Adipose tissue (tissue), 3 donors: ENCODE measurements at places on chromosomes 16 and 17. TPM values are rescaled to one million over a fixed set of nuclear protein-coding genes. Genes with fewer than 3 reads are reported as not detected.

Gene HBQ1
- 0.40 TPM for polyA plus RNA-seq

Gene MSI2
- polyA plus RNA-seq, result 10.7 TPM

Gene RPUSD1
- 10.5 TPM for polyA plus RNA-seq

Gene SCNN1B
- polyA plus RNA-seq, result 9.4 TPM

Gene RABEP2
- 12.3 TPM for polyA plus RNA-seq

Gene ZSCAN10
- polyA plus RNA-seq, result not detected

Gene CCL3
- 9.2 TPM for polyA plus RNA-seq

Gene PRCD
- polyA plus RNA-seq, result 1.6 TPM

Gene CA7
- 0.05 TPM for polyA plus RNA-seq

Gene CD7
- 4.7 TPM for polyA plus RNA-seq

Gene CSH1
- polyA plus RNA-seq, result not detected

Gene ABCA9
- polyA plus RNA-seq, result 1.8 TPM

Gene RNF157
- polyA plus RNA-seq, result 12.3 TPM

Gene CACNG5
- 0.12 TPM for polyA plus RNA-seq

Gene MT1H
- 60.5 TPM for polyA plus RNA-seq

Gene VWA3A
- 0.03 TPM for polyA plus RNA-seq

Gene GEMIN4
- 6.5 TPM for polyA plus RNA-seq

Gene CIITA
- polyA plus RNA-seq, result 2.9 TPM

Gene KCNH4
- polyA plus RNA-seq, result 0.56 TPM

Gene TRAPPC1
- 132 TPM for polyA plus RNA-seq

Gene PRR35
- polyA plus RNA-seq, result not detected

Gene RRAD
- 10.6 TPM for polyA plus RNA-seq

Gene TUBB3
- polyA plus RNA-seq, result 5.1 TPM

Gene VPS35L
- 25.2 TPM for polyA plus RNA-seq

Gene ACSM2B
- polyA plus RNA-seq, result 0.22 TPM

Gene VAC14
- 27.2 TPM for polyA plus RNA-seq

Gene BTBD17
- not detected for polyA plus RNA-seq

Gene SRR
- polyA plus RNA-seq, result 3.7 TPM

Gene PRR11
- 0.94 TPM for polyA plus RNA-seq

Gene CPNE7
- polyA plus RNA-seq, result 0.28 TPM

Gene RAPGEFL1
- 4.5 TPM for polyA plus RNA-seq

Gene KRTAP2-1
- polyA plus RNA-seq, result not detected

Gene TBC1D26
- not detected for polyA plus RNA-seq

Gene CDRT15L2
- not detected for polyA plus RNA-seq

Gene CYGB
- 77.6 TPM for polyA plus RNA-seq

Gene C17orf78
- polyA plus RNA-seq, result not detected

Gene C17orf100
- 1.7 TPM for polyA plus RNA-seq

Gene ELMO3
- 1.8 TPM for polyA plus RNA-seq

Gene NPIPA3
- polyA plus RNA-seq, result 2.6 TPM

Gene NDRG4
- 31.7 TPM for polyA plus RNA-seq

Gene TRAF4
- polyA plus RNA-seq, result 22.7 TPM

Gene TEKT1
- not detected for polyA plus RNA-seq

Gene NPIPA2
- 1.8 TPM for polyA plus RNA-seq

Gene POLR3K
- polyA plus RNA-seq, result 7.8 TPM

Gene HAS3
- polyA plus RNA-seq, result 0.79 TPM

Gene GDPD3
- polyA plus RNA-seq, result 5.6 TPM

Gene NLRC3
- polyA plus RNA-seq, result 0.26 TPM

Gene CD300E
- 1.3 TPM for polyA plus RNA-seq

Gene RAB26
- polyA plus RNA-seq, result 1.9 TPM

Gene CDRT15
- polyA plus RNA-seq, result not detected

Gene G6PC1
- polyA plus RNA-seq, result not detected

Gene MYH2
- 0.33 TPM for polyA plus RNA-seq

Gene SMARCD2
- polyA plus RNA-seq, result 62.3 TPM

Gene NCBP3
- 13.0 TPM for polyA plus RNA-seq

Gene CACNG4
- not detected for polyA plus RNA-seq

Gene GDPD1
- polyA plus RNA-seq, result not detected

Gene PDIA2
- 6.5 TPM for polyA plus RNA-seq
